Psoas muscle (tissue), 8 donors: ENCODE measurements at places on chromosomes 7 and 10. TPM values are rescaled to one million over a fixed set of nuclear protein-coding genes. Genes with fewer than 3 reads are reported as not detected.

DNA sequence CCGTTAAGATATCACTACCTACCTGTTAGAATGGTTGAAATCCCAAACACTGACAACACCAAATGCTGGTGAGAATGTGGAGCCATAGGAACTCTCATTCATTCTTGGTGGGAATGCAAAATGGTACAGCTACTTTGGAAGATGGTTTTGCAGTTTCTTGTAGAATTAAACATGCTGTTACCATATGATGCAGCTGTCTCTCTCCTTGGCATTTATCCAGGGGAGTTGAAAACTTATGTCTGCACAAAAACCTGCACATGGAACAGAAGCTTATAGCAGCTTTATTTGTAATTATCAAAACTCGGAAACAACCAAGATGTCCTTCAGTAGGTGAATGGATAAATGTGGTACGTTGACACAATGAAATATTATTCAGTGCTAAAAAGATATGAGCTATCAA lies 199.5 kb downstream of the BICC1 start:
- no peak for DNase-seq

DNA sequence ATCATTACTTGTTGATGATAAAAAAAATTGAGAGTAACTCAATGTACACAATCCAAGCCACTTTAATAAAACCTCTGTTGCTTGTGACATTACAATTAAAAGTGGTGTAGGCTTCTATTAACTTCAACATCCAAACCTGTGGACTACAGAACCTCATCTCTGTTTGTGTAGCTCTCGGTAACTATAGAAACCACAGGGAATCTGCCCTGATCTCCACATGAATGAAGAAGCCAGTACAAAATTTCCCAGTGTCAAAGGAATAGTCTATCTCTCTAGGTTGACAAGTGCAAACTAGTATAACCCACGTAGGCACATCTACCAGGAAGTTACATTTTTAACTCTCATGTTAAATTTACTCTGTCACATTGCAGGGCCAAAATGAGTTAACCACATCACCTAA lies 204.3 kb downstream of the CHCHD3 start:
- DNase-seq = no peak

DNA sequence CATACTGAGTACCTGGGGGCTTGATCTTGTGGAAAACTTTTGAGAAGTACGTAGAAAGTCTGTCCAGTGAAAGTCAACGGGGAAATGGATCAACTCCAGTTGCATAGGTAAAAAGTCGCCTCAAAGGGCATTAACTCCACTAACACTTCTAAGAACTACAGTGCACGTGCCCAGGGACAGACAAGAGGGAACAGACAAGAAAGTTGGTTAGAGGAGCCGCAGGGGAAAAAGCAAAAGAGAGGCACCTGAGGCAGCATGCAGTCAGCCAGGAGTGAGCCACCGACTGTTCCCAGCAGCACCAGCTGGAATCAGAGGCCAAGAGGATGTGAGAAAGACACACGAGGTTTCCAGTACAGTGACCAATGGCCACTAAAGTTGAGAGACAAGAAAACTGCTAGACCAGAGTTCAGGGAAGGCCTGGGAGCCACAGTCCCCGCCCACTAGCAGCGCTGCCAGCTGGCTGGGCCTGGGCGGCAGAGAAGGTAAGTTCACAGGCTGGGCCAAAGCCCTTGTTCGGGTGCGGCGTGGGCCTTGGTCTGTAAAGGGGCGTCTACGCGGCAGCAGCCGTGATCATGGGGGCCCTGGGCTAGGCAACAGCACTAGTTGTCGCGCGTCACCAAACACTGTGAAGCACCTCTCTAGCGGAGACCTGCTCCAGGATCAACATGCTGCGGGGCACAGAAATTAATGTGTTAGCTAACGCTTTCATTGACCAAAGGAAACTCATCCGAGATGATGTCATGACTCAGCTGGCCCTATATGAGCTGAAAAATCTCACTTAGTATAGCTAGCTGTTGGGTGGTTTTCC lies 14.0 kb downstream of the ITGB1 start:
- DNase-seq = no peak

The TAS2R41 gene
- not detected for total RNA-seq

The INMT gene
- 10.4 TPM for total RNA-seq

The ZNF853 gene
- 10.4 TPM for total RNA-seq

- no peak for DNase-seq
Measured at GRCh38 chr7:81159402-81159801, 240.6 kb upstream of the SEMA3C start.

The LRIT1 gene
- not detected for total RNA-seq

The ARHGEF5 gene
- total RNA-seq = 0.69 TPM

GRCh38 chr10:64396105-64396708 lies 875.0 kb downstream of the REEP3 start:
- no peak for DNase-seq

DNA sequence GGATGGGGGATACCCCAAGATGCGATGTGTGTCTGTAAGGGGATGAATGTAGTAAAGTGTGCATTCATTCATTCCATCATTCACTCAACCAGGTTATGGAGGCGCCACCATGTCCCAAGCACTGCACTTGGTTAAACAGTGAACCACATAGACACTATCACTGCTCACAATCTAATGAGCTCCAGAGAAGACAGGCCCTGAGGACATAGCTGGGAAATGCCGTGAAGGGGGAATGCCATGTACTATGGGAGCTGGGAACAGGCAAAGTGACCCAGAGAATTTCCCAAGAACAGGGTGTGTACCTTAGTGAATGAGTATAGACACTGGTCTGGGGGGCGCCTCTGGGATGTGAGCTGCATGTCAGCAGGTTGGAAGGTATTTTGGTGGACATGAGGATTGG lies 44.5 kb upstream of the LBX1 start:
- no peak for DNase-seq

GRCh38 chr10:67988606-67989005 lies 86.5 kb downstream of the HERC4 start:
- no peak for DNase-seq

The GIMAP4 gene
- total RNA-seq = 36.4 TPM

- DNase-seq = no peak
Measured at GRCh38 chr7:126535176-126535575, 717.6 kb downstream of the GRM8 start.

The RADIL gene
- 2.9 TPM for total RNA-seq
